Foreskin fibroblast (primary cell): ENCODE measurements at places on chromosomes 5 and 9.

GRCh38 chr5:3187771-3188425 lies 407.7 kb upstream of the IRX1 start:
- DNase-seq, result no peak

DNA sequence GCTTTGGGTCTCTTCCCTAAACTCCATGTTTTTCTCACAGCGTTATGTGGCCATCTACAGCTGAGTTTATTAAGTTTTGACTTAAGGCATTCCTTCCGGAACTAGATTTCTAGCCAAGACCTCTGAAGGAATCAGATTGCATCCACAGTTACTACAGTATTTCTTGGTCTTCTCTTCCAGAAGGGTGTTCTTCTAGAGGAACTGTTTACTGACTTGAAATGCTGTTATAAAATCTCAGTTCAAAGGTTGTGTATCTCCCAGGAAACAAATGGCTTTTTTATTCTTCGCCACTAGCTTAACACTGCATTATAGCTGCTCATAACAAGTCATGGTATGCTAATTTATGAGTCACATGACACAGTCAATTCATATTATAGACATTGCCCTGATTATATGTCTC lies 55.3 kb upstream of the RAD23B start:
- no peak for DNase-seq

- no peak for DNase-seq
Observed at GRCh38 chr5:758698-759053, 25.9 kb downstream of the ZDHHC11B start.

DNA sequence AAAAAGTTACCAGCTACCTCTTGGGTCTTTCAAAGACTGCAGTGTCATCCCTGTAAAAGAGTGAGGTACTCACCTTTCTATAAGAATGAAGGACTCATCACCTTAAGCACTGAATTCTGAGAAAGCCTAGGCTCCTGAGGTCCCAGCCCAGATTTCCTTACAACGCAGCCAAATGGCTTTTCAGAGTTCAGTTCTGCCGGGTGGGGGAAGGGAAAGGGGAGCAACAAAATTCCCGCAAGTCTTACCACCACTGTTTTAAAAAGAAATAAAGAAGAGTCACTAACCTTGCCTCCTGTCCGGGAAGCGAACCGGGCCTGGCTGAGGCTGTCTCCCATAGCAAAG lies 373 bp downstream of the ADAMTS12 start:
- DNase-seq, result no peak

DNA sequence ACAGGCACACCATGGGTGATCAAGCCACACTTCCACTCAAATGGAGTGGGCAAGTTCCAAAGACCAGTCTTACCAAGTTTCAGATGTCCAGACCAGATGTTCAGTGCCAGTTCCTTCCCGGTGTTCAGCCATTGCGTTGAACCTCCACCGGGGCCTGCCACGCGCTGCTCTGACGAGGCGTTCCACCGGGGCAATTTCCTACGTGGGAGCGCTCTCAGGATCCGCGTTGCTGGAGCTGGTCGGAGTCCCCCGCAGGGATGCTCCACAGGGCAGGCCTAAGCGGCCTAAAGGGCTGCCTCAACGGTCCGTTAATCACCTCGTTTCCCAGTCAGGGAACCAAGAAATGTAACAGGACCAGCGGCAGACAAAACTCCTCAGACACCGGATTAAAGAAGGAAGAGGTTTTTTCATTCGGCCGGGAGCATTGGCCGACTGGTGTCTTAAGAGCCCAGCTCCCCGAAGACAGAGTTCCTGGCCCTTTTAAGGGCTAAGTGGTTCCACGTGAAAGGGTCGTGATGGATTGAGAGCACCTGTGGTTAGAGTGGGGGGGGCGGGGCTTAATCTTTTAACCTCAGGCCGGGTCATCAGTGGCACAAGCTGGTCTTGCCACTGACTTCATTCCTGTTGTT lies 35.7 kb upstream of the PPP1R26 start:
- no peak for DNase-seq

DNA sequence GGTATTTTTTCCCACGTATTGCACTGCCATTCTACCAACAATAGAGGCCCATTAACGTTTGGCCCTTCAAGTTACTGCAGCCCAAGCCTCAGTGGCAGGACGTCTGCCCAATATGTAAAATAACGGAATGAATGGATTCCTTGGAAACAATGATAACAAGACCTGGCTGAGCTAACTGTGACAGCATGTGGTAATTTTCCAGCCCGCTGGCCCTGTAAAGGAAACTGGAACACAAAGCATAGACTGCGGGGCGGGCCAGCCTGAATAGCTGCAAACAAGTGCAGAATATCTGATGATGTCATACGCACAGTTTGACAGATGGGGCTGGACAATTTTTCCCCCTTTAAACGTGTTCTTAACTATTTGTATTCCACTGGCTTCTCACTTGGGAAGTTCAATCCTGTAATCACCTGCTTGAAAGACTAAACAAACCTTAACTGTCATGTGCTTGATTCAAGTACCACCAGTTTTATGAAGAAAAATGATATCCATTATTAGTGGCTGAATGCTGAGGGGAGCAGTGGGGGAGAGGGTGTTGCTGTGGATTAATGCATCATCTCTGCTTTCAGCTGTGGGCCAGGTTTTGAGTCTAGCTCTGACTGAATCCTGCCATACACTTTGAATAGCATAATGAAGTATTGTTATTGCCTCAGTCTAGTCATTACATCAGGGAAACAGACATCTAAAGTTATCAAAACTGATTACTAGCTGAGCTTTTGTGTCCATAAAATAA lies 323.9 kb downstream of the TMEM161B start:
- no peak for DNase-seq

- DNase-seq, result no peak
Observed at GRCh38 chr5:74875994-74876791, 10.0 kb upstream of the FAM169A start.

DNA sequence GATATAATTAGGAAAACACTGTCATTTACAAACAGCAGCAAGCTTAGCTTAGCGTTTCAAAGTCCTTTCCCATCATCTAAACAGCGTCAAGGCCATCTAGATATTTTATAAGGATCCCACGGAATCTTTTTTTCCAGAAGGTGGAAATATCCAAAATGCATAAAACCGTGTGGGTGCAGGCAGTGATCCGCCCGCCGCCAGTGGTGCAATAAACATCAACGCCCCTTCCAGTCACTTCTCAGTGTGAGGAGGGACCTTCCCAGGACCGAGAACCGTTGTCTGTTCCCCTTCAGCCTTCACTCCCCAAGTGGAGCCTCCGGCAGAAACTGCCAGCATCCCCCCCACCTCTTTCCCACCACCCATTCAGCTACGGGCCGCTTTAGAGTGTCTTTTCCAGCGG lies 22.9 kb downstream of the OLFM1 start:
- no peak for DNase-seq

DNA sequence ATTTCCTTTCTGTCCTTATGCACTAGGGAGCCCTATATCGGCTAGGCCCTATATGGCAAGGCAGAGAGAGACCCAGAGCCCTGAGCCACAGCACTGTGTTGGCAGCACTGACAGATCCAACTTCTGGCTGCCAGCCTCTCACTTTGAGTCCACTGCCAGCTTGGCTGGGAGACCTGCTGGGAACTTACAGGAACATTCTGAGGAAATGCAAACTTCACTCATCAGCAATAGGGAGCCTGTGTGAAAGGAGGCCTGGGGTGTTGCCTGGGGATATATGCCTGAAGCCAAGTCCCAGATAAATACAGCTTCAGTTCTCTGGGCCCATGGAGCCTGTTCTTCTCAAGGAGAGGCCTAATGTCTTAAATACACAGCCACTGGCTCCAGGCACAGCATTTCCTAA lies 78.0 kb downstream of the ADRB2 start:
- DNase-seq, result no peak

GRCh38 chr9:77935974-77936373 lies 95.6 kb downstream of the GNAQ start:
- no peak for DNase-seq

- no peak for DNase-seq
Observed at GRCh38 chr5:75438722-75439121, 72.7 kb downstream of the CERT1 start.

DNA sequence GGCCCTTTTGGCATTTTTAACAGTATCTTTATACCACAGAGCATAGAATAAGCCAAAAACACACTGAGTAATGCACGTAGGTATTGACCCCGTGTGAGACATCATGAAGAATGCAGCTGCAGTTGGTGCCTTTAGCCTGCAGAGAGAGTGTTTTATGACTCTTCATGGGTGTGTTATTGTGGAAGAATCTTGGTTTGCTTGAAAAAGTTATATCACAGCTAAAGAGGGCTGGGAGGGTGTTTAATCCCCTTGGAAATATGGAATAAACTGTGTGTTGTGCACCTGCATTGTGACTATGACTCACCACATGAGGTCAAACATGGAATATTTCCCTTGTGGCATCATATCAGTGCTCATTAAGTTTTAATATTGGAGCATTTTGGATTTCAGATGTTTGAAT lies 458.7 kb downstream of the CDH9 start:
- no peak for DNase-seq

GRCh38 chr5:50691399-50692016 lies 25.1 kb downstream of the PARP8 start:
- no peak for DNase-seq

- no peak for DNase-seq
Observed at GRCh38 chr9:113566712-113567071, 103.2 kb downstream of the RGS3 start.

DNA sequence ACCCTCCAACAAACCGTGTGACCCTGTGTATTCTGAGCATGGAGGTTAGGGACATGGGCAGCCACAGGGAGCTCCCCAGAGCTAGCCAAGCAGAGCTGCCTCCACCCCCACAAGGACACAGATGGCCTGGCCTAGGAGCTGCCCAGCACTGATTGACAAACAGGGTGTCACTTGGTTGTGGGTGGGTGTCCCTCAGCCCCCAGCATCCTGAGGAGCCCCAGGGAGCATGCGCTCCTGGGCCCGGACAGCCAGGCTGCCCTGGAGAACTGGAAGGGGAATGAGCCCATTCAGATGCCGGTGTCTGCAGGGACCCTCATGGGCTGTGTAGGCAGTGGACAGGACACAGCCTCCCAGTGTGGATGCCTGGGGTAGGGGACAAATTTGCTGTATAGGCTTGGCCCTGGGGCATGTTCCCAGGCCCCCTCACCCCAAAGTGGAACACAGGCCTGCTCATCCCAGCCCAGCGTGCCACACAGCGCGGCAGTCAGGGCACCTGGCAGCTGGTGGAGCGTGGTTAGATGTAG lies 124.8 kb upstream of the LMX1B start:
- DNase-seq, result no peak

GRCh38 chr5:56414066-56414465 lies 180.9 kb upstream of the ANKRD55 start:
- no peak for DNase-seq

GRCh38 chr9:16619402-16619801 lies 251.1 kb downstream of the BNC2 start:
- DNase-seq, result no peak

DNA sequence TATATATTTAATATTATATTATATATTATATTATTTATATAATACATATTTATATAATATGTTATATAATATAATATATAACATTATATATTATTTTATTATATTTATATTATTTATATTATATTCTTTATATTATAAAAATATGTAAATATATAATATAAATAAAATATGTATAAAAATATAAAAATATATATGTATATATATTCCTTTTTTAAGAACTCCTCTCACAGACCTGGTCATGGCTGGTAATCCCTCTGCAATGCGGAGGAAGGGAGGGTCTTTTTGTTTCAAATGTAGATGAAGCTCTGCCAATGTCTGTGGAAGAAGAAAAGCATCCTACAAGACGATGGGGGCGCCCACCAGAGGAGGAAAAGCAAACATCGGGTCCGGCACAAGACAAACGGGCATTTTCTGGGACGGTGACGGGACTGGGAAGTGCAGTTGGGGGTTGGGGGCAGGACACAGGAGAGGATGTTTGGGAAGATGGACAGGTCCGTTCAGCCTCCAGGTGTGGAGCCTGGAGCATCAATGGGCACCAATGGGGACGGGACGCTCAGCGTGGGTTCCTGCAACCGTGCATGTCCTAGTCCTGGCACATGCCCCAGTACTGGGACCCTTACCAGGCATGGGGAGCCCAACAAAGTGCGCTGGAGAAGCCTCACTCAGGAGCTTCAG lies 194.0 kb downstream of the IRX1 start:
- DNase-seq, result no peak

DNA sequence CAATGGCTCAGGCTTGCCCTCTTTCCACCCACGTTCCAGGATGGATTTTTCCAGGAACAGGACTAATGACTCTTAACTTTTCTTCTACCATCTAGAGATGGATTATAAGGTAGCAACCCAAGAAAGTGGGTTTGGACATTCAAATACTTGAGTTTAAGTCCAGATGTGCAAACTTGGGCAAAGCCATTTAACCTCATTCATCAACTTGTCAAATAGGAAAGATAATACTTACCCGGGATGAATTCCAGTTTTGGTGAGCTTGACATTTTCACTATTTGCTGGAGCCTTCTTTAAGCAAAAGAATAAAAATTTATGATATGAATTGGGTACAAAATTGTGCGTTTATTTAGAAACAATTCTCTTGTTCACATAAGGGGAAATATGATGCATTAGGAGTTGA lies 44.3 kb upstream of the ZBED3 start:
- DNase-seq, result no peak

DNA sequence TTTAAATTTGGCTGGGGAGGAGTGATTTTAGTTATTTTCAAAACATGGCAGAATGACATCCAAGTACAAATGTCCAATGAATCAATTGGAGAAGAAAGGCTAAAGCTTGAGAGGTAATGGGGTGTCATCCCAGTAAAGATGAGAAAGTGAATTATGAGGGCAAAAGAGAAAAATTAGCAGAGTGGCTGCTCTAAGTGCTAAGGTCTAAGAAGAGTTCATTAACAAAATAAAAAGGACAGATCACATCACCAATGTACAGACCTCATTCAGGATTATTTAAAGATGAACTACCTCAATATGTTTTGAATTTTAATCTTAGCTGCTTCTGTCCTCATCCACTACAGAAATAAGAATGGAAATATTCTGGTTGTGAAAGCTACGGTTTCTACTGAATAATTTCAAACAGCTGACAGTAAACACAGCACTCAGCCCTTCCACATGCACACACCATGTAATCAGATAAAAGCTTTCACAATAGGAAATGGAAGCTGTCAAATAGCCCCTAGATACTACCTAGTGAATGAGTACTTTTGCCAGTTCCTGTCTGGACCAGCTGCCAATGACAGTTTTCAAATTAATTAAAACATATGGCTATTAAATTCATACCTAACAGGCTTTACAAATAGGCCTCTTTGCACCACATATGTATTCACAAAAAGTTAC lies 171.5 kb downstream of the SSBP2 start:
- DNase-seq, result peak; percentile 7

- no peak for DNase-seq
Observed at GRCh38 chr9:121772600-121773285, 121.3 kb downstream of the DAB2IP start.
